RCC 7860 (cell line): ENCODE measurements at places on chromosomes 4 and X.

- no peak for DNase-seq
Measured at GRCh38 chrX:49273181-49273727, 3.7 kb downstream of the PPP1R3F start.

GRCh38 chr4:25818371-25818871 is 44.4 kb downstream of the SEL1L3 start:
- DNase-seq: no peak

GRCh38 chr4:155319516-155319915 is 57.2 kb downstream of the MAP9 start:
- DNase-seq: no peak

DNA sequence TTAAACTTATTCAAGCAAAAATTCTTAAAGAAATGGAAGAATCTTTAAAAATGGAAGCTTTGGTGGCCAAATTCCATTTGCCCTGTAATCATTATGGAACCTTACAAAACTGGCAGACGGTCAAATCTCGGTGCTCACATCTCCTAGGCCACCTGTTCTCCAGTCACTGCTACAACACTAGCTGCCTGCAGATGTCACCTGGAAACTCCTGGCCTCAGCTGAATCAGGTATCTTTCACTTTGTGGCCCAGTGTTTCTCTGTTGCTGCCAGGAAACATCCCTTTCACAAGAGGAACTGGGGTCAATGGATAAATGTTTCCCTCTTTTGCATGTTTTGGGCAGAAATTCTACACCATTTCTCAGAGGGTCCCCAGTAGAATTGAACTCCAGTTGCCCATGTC is 4.2 kb upstream of the CXCL3 start:
- no peak for DNase-seq

GRCh38 chrX:44042116-44042515 is 68.9 kb upstream of the NDP start:
- DNase-seq: no peak
